Hematopoietic multipotent progenitor cell treated with erythropoietin and hydrocortisone succinate and interleukin-3 and kit ligand, for 6 days (in vitro differentiated cells): ENCODE measurements at places on chromosomes 5 and 9.
A peak's percentile ranks its signal among the peaks of the same experiment; 100 is the strongest.

DNA sequence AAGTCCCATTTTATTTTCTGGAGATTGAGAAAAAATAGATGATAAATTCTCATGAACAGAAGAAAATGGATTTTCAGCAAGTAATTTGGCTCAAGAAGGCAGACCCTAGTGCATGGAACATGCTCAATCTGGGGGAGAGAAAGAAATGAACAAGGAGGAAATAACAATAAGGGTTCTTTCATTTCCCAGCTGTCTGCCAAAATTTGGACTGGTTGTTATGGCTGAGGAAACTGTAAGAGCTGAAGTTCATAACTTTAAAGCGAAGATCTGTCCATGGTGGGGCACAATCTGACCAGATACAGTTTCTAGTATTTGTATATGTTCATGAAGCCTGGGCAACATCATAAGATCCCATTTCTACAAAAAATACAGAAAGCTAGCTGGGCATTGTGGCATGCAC lies 1386.5 kb upstream of the DMAC1 start:
- DNase-seq, result no peak

- no peak for DNase-seq
Measured at GRCh38 chr9:137311986-137312851, 10.1 kb upstream of the NRARP start.

DNA sequence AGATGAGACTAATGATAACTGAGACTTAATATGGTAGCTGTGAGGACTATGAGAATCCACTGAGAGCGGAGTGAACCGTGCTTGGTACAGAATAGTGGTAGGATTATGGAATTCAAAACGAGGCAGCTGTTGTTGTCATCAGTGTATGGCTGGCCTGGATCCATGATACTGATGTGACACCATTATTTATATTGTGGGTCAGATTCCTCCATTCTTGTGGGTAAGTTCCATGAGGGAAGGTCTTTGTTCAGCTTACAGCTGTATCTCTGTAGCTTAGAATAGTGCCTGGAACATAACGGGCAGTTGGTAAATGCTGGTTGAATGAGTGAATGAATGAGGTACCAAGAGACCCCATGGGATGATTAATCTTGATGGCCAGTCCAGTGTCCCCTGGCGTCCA lies 61.8 kb downstream of the ACER2 start:
- DNase-seq, result no peak

DNA sequence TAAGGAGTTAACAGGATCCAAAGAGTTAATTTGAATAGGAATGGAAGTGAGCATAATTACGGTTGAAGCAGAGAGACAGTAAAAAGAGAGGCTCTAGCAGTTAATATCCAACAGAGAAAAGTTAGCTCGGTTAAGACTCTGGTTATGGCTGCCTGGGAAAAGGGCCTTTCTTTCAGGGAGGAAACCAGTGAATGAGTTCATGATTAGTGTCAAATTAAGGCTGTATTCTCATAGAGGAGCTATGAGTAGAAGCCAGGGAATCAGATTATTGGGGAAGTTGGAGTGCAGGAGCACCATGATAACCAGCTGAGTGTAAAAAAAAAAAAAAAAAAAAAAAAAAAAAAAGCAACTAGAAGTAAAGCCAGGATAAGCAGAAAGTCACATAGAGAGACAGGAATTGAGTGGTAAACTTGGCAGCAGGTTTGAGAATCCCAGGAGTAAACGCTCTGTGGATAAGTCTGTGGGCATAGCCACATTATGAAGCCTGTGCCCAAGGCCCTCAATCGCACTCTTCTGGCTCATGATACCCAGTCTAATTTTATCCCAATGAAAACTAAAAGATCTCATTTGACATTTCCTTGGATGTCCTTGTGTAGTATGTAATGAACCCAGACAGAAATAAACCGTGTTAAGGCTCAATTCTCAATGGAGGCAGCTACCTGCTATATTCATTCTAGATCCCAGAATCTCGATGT lies 372.6 kb upstream of the MPDZ start:
- no peak for DNase-seq

DNA sequence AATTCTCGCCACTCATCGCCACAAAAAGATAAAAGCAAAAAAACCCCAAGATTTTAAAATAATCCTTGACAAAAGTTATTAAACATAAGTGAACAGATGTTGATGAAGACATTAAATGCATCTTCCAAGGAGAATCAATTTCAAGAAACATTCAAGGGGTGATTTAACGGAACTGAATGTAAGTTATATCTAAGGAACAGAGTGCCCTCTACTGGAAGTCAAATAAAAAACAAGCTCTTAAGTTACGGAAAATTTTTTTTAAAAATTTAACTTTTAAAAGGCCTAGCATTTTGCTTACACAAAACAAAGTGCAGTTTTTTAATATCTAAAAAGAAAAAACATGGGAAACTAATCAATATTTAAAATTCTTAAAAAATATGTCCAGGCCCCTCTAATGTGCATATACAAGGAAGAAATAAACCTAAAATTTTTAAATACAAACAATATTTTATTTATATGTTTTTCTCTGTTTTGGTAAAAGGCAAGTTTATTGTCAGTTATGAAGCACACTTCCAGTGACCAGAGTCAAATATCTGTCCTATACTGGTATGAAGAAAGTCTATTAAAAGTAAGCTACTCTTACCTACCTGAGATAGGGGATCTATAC lies 28.0 kb downstream of the TEX10 start:
- peak; percentile 72 for DNase-seq

- no peak for DNase-seq
Measured at GRCh38 chr5:106290841-106291240, 1379.9 kb downstream of the EFNA5 start.

DNA sequence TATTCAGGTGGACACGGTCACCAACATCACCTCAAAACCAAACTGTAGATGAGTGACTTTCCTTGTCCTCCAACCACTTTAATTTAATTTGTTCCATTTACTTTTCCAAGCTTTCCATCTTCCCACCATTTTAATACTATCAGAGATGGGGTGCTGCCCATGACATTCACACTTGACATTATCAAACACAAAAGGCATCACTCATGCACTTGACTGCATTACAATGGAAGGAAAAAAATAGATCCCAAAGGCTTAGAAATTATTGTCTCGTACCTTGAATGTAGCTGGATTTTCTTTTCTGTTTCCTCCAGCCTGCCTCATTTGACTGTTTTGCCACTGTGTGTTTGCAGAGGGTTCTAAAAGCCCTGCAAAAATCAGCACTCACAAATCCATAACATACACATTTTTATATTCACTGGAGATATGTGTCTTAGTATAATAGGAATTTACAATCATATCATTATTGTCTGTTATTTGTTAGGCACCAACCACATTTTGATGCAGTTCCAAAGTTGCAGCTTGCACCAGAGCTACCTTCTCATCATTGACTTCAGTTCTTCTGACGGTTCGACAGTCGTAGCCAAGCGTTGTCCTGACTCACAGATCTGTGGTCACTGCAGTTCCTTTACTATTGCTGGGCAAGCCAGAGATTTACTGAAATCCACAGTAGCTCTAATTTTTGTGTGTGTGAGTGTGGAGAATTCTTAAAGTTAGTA lies 712.3 kb upstream of the WWC1 start:
- DNase-seq, result no peak
